Stimulated activated CD8-positive, alpha-beta memory T cell treated with anti-CD3 and anti-CD28 coated beads, Interleukin-15, amount 100 ng/mL, for 24 hours (primary cell): ENCODE measurements at places on chromosomes 3 and 15.

DNA sequence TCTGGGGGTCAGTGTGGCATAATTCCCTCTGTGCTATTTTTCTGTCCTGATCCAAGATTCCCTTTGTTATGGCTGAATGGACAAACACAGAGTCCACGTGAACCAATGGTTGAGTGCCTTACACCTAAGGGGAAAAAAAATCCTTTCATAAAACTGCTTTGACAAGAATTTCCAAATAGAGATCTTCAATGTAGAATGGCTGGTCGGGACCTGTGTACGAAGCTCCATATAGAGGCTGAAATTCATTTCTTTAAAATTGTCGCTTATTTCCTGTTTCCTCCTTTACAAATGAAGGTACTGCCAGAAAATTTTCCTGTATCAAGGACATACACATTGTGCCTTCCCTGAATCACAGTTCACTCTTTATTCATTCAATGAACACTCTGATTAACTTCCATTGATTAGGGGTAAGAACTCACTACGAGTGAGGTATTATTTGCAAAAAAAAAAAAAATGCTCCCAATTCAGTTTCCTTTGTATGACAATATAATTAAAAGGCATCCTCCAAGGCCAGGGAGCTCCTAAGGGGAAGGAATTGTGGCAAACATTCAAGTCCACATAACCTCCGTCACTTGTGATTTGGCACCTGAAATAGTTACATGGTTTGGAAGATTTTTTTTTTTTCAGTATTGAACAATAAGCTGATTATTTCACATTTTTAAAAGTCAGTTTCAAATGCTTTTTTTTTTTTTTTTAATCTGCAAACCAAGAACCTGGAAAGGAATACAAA, 293.8 kb downstream of the MEX3B start:
- DNase-seq: no peak

DNA sequence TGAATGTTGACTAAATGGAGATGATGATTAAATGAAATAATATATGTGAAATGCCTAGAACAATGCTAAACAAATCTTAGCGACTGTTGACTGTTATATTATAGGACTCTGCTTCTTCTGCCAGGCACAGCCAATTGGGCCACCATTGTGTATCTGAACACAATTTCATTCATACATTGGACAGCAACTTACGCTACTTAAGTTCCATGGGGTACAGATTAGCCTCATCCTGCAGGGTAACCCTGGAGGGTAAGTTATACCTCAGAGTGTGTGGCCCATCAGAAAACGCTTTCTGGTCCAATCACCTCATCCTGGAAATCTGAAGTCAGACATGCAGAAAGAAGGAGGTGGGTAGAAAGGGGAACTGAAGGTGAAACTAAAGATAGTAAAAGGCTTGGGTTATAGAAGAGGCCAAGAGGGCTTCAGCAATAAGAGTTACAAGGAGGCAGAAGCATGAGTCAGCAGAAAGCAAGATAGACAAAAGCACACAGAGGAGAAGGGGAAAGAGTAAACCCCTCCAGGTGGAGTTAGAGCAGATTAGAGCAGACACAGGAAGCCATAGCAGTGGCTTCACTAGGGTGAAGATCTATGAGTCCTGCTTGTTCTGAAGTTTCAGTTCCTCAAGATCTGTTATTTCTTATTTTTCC, 119.3 kb upstream of the SLC24A5 start:
- no peak for DNase-seq

- no peak for DNase-seq
These were observed 1.6 kb downstream of the STRA6 start for GRCh38 chr15:74200871-74201419.

- DNase-seq: no peak
These were observed 25.9 kb downstream of the ACP3 start for GRCh38 chr3:132343018-132343612.

DNA sequence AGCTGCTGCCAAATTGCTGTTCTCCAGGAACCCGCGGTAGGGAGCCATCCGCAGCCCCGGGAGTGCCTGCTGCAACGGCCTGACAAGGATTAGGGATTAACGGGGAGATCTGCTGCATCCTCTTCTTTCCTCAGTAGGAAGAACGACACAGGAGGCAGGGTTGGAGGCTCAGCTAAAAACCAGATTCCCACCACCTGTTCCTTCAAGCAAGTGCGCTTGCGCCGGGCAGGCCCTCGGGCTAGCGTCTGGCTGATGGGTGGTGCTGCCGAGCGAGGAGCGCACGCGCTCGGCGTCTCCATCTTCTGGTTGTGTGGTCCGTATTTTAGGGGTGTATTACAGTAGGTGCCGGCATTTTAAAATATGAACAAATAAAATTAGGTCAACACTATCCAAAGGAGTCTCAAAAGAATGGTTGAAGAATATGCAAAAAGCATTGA, 25.4 kb upstream of the SLC25A26 start:
- peak; percentile 1 for DNase-seq

- no peak for DNase-seq
These were observed 2.4 kb downstream of the IGF2BP2 start for GRCh38 chr3:185822221-185823000.
